ENCODE measurements at places on chromosomes 4 and X. TPM values are rescaled to one million over a fixed set of nuclear protein-coding genes. Genes with fewer than 3 reads are reported as not detected.

PWWP3B gene
- 9.5 TPM for total RNA-seq

CXXC4 gene
- total RNA-seq, result 7.3 TPM

- H3K27ac ChIP-seq, result no peak overlapping the region
- DNase-seq, result no peak
- no peaks in the 10 kb centered on the region for H3K36me3 ChIP-seq
- H3K4me1 ChIP-seq, result no peaks in the 10 kb centered on the region
- H3K27me3 ChIP-seq, result no peaks in the 10 kb centered on the region
Observed at GRCh38 chr4:66330125-66330524, 659.8 kb upstream of the EPHA5 start.

DNA sequence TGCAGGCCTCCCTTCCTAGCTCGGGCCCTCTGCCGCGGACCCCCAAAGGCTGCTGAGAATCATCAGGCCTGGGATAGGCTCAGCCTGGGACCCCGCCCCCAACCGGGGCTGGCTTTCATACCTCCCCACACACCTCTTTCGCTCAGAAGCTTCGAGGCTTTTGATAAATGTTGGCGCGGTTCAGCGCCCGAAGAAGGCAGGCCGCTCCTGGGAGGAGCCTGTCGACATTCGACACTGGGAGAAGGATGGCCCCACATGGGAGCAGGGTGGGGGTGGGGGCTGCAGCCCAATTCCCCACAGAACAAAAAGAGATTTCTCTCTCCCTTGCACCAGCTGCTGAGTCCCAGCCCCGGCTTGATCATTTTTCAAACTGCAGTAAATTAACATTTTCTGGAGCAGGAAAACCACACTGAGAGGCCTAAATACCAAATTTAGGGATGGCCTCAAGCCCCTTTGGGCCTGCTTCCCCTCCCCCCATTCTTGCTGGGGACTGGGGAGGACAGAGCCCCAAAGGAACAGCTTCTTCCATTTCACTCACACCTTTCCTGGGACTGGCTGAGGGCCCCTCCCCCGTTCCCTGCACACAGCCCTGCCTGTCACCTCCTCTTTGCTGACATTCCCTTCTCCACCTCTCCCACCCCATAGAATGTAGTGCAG, 112.9 kb upstream of the PJA1 start:
- no peak overlapping the region for H3K4me3 ChIP-seq
- H3K36me3 ChIP-seq, result no peaks in the 10 kb centered on the region
- DNase-seq, result no peak

GRCh38 chr4:8538703-8539567, 41.3 kb upstream of the GPR78 start:
- H3K27ac ChIP-seq, result no peak overlapping the region
- H3K27me3 ChIP-seq, result no peaks in the 10 kb centered on the region
- DNase-seq, result no peak
- peaks cover 7% of the 10 kb centered on the region for H3K4me1 ChIP-seq
- no peaks in the 10 kb centered on the region for H3K36me3 ChIP-seq
- no peak overlapping the region for H3K4me3 ChIP-seq

Data from heart left ventricle (tissue), 16 donors.